ENCODE measurements at places on chromosomes 12 and 14. TPM values are rescaled to one million over a fixed set of nuclear protein-coding genes. Genes with fewer than 3 reads are reported as not detected.

- DNase-seq, result peak; percentile 36
Observed at GRCh38 chr12:53966385-53967133, 6.4 kb upstream of the HOXC11 start.

GRCh38 chr14:88829188-88829587, 4.7 kb downstream of the TTC8 start:
- no peak for DNase-seq

GRCh38 chr12:53868511-53868986, 70.1 kb upstream of the HOXC13 start:
- DNase-seq, result no peak

The CABP1 gene
- 3.3 TPM for total RNA-seq

The OVCH1 gene
- total RNA-seq, result 0.46 TPM

The SDSL gene
- 1.1 TPM for total RNA-seq

The TAS2R9 gene
- not detected for total RNA-seq

The RPL10L gene
- total RNA-seq, result not detected

Data from posterior vena cava (tissue), 2 donors.